ENCODE measurements at places on chromosomes 4 and X.

GRCh38 chr4:95572304-95572991, 23.7 kb upstream of the UNC5C start:
- DNase-seq: peak; percentile 83

GRCh38 chr4:8039853-8040252, 100.2 kb upstream of the AFAP1 start:
- DNase-seq: peak; percentile 57

GRCh38 chrX:25207803-25208475, 192.2 kb upstream of the ARX start:
- no peak for DNase-seq

GRCh38 chr4:110371016-110371770, 104.8 kb upstream of the ENPEP start:
- DNase-seq: no peak

- peak; percentile 90 for DNase-seq
These were observed 7.6 kb downstream of the UGT8 start for GRCh38 chr4:114606245-114606644.

DNA sequence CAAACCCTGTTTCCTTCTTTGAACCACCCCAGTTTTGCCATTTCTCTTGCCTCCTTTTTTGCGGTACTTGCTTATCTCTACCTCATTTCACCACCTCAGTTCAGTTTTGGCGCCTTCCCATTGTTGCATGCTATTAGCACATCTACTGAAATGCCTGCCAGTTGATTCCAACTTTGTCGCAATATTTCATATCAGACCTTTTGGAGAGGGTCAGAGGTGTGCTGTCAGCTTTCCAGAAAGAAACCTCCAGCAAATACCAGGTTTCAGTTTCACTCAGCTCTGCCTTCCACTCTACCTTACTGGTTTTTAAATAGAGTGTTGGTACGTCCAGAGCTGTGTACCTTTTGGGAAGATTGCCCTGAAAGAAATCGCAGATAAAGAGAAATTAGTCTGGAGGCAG, 91.9 kb upstream of the CPEB2 start:
- no peak for DNase-seq
